ENCODE measurements at places on chromosomes 1 and 21. TPM values are rescaled to one million over a fixed set of nuclear protein-coding genes. Genes with fewer than 3 reads are reported as not detected.

GRCh38 chr21:17598437-17598836, 14.3 kb downstream of the BTG3 start:
- DNase-seq, result no peak

DNA sequence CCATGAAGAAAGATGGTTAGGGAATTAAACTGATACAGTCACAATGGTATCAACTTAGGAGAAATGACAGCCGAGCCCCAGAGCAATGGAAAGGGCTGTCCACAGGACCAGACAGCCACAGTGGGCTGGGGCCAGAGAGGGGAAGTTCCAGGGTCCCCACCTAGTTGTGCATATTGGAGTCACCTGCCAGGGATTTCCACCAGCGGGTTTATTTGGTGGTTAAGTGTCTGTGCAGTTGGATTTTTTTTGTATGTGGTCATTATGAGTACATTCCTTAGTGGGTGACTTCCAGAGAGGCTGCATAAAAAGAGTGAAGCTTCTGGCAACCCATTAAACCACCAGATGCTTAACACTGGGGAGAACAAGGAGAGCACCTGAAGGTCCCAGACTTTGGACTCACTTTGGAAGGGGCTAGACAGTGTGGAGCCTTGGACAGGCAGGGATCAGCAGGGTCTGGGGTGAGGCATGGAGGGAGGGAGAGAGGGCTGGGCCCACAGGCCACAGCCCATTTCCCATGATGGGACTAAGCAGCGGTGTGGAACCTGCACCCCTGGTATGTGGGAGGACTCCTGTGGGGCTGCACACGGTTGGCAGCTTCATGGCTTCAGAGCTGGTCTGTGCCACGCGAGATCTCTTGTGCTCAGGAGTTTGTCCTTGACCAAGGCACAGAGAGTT, 7.8 kb upstream of the PTTG1IP start:
- DNase-seq, result peak; percentile 68

GRCh38 chr1:167148421-167148820, 54.5 kb downstream of the STYXL2 start:
- no peak for DNase-seq

GRCh38 chr1:166673722-166674121, 165.6 kb upstream of the POGK start:
- no peak for DNase-seq

DNA sequence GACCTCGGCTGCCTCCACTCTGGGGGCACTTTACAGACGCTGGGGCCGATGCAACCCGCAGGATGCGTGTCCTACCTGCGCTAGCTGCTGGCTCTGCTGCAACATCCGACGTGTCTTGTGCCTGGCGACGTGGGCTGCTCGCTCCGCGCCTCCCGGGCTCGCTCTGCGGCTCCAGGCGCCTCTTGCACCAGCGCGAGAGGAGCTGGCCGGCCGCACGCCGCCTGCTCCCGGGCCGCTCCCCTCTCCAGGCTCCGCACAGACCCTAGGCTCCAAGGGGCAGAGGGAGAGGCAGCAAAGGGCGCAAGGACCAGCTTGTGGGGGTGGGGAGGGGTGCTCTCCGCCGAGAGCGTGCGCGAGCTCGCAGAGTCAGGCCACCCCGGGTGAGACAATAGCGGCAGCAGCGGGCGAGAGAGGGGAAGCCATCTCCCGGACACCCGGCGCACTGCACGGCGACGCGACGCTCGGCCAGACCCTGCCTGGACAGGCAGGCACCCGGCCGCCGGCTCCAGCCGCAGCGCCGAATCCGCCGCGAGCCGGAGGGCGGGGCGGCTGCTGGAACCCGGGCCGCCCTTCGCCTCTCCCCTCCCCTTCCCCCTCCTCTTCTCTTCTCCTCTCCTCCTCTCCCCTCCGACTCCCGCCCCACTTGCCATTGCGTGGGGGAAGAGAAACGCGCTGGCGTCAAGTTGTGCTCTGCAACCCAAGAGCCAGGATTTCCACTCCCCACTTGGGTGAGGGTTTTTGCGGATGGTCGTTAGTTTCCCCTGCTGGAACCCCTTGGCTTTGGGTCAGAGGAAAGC, at the start of gene PIK3C2B:
PIK3C2B (minus strand) TSS at position 525 of the 797 bp plus-strand sequence. CDS start 25,003 bp downstream, outside the sequence.
- DNase-seq, result peak; percentile 94

GRCh38 chr21:37166733-37167132, 93.7 kb downstream of the TTC3 start:
- peak; percentile 63 for DNase-seq

GRCh38 chr1:206075786-206076755, 23.1 kb downstream of the RHEX start:
- peak; percentile 58 for DNase-seq

DNA sequence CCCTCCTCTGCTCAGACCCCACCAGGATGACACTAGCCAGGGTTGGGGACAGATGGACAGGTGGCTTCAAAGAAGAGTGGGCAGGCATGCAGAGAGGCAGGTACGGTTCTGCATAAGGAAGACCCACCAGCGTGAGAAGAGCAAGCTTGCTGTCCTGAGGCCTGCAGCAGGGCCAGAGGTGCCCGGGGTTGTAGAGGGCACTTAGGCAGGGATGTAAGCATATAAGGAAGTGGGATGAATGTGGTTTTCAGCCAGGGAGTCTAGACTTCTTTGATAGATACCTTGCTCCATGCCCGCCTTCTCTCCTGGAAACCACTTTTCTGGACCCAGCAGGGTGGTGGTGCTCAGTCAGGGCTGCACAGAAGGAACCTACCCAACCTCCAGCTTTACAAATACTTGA, 1.4 kb downstream of the TTC39A start:
- no peak for DNase-seq

DNA sequence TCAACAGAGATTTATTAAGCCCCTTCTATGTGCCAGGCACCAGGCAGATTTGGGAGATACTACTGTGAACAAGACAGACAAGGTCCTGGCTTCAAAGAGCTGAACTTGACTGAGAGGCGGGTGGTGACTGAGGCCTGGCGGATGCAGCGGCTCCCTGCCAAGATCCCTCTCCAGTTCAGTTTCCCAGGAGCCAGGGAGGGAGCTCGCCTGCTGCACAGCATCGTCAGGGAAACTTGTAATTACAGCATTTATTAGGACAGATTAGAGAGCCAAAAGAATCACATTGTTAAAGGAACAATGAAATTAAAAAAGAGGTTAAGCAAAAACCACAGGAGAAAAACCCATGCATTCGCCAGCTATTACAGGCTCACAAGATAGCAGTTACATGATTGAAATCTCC, 55.3 kb downstream of the ETS2 start:
- no peak for DNase-seq

- DNase-seq, result no peak
These were observed 14.8 kb upstream of the PIGM start for GRCh38 chr1:160046494-160047110.

DNA sequence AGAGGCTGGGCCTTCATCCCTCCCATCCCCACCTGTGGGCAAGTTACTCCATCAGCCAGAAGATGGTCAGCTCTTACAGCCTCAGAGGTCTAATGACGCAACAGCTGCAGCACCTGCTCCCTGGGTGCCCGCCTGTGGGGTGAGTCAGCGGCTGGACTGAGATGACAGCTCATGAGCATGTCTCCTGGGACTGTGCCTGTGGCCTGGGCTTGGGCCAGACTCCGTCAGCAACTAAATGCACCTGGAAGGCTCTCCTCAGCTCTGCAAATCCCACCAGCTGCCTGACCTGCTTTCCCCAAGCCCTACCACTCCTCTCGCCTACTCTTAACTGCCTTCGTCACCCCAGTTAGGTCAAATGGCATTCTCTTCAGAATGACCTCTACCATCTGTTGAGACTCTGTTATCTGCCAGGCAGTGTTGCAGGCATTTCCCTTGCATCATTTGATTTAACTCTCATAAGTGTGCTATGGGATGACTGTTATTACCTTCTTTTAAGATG, 47.7 kb downstream of the ETS2 start:
- DNase-seq, result peak; percentile 45

GRCh38 chr1:55716610-55717009, 501.4 kb upstream of the USP24 start:
- no peak for DNase-seq

DNA sequence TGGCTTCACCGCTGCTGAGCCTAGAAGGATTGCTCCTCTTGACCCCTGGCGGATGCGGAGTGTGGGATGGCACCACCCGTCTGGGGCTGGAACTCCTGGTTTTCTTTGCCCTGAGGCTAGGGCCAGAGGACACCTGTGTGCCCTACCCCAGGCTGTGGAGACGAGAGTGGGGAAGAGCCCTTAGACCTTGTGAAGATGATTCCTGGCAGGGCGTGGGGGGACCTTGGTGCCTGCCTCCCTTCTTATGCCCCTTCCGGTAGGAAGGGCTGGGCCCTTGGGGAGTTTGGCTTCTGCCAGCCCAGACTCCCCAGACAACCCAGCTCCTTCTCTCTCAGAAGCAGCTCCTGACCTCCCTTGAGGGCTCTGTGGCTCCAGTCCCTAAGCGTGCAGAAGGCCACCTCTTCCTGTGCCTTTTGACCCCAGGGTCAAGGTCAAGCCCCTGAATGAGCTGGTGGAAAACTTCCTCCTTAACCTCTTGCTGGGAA, 891 bp downstream of the RPS6KA1 start:
- DNase-seq, result no peak

DNA sequence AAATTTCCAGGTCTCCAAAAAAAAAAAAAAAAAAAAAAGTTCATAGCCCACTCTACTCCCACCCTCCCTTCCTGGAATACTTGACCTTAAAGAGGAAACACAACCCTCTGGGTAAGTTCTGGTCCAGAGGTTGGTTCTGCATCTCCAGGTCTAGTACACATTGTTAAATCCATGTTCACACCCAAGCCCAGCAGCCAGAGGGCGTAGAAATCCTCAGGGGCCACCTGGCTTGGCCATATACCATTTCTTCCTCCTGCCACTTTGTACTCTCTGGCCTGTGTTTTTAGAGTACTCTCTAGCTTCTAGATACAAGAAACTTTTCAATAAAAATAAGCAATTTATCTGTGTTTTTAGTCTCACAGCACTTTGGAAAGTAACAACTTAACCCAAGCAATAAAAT, 89.3 kb downstream of the PHTF1 start:
- no peak for DNase-seq

DNA sequence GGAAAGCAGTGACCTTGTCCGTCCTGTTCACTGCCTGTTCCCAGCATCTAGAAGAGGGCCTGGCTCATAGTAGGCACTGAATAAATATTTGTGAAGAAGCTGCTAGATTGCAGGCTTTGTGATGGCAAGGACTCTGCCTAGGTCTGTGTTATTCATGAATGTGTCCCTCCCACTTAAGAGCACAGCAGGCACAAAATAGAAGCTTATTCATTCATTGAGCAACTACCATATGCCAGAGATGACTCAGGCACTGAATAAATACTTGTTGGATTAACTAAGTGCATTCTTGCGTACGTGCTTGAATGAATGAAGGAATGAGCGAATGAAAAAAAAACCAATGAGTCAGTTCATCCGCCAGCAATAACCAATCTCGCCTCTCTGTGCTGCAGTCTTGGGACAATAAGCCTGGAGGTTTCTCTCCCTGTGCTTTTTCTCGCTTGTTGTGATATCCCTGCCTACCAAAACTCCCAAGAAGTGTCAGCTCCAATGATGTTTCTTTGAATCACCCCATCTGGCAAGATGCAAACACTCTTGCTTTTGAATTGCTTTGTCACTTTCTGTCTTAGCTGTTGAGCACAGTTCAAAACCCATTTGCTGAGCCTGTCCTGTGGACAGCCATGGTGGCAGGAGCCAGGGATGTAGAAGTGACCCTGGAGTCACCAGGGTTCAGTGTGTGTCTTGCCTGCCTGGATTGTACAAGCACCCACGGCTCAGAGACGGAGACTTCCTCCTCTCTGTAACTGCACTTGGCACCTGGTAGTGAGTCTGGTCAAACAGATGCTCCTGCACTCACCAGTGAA, 143.9 kb downstream of the KAZN start:
- peak; percentile 96 for DNase-seq

GRCh38 chr1:167601442-167602383, 28.3 kb upstream of the RCSD1 start:
- DNase-seq, result no peak

- DNase-seq, result no peak
These were observed 567.1 kb downstream of the PTPRC start for GRCh38 chr1:199205740-199206441.

GRCh38 chr1:151009206-151009587, 948 bp downstream of the PRUNE1 start:
- DNase-seq, result no peak

GRCh38 chr1:76677416-76678405, 189.6 kb upstream of the ST6GALNAC5 start:
- no peak for DNase-seq

- no peak for DNase-seq
These were observed 72.1 kb downstream of the DISP1 start for GRCh38 chr1:222886878-222887351.

Gene CRP
- total RNA-seq, result not detected

Gene ZDHHC18
- total RNA-seq, result 23.5 TPM

Gene ATAD3A
- total RNA-seq, result 78.9 TPM

Gene RPTN
- total RNA-seq, result not detected

Gene OR10Z1
- not detected for total RNA-seq

Gene SFN
- 211 TPM for total RNA-seq

Gene GPR61
- total RNA-seq, result not detected

Gene NLRP3
- total RNA-seq, result not detected

Gene SPATA45
- total RNA-seq, result not detected

Gene SMYD2
- 109 TPM for total RNA-seq

Measured in Caki2 (cell line).